Non-pigmented ciliary epithelial cell (primary cell): ENCODE measurements at places on chromosomes 4 and X.

- no peak for DNase-seq
Observed at GRCh38 chr4:55366621-55367020, 20.6 kb downstream of the SRD5A3 start.

DNA sequence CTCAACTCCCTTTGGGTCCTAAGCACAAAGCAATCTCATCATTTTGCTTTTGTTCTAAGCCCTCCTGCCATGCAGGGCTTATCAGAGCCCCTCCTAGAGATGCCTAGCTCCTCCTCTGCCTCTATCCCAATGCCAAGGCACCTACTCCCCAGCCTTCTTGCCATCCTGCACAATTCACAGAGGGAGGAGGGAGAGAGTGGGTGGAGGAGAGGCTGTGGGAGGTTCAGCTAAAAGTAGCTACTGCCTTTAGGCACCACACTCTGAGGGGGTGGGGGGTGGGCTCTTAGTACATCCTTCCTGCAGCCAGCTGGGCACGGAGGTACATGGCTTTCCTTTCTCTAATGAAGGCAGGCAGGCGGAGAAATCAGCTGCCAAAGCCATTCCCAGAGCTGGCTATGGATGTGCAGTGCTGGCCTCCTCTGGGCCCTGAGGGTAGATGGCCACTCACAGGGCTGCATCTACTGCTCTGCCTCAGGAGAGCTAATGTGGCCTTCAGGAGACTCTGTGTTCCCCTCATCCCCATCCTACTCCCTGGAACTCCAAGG, 40.1 kb downstream of the ARHGEF9 start:
- no peak for DNase-seq

- no peak for DNase-seq
Observed at GRCh38 chr4:3021127-3021526, 53.2 kb downstream of the HTT-AS start.

GRCh38 chr4:8029689-8030088, 90.0 kb upstream of the AFAP1 start:
- DNase-seq, result no peak

DNA sequence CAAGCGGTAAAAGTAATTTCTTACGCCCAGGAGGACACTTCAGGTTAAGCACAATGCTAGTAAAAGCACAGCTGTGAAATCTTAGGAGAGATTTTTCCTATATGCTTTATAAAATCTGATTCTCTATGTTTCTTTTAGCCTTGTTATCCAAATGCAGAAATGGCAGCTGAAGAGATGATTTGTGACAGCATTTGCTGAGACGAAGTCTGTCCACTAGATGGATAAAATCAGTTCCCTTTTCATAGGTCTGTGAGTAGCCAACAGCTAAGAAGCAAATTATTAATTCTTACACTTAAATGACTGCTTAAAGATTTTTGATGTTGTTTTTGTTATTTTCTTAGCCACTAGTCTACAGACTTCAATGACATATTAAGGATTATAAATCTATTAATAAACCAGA, 5.3 kb downstream of the GPM6A start:
- no peak for DNase-seq

DNA sequence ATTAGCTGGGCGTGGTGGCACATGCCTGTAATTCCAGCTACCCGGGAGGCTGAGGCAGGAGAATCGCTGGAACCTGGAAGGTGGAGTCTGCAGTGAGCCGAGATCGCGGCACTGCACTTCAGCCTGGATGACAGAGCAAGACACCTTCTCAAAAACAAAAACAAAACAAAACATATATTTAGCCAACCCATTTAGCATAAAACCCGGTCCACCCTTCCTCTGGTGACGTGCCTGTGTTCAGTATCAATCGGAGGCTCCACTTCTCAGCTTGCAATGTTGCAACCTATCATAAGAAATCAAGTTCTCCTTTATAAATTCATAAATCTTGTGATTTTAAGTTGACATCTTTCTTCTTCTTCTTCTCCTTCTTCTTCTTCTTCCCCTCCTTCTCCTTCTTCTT, 73.9 kb downstream of the SLC34A2 start:
- no peak for DNase-seq

- DNase-seq, result no peak
Observed at GRCh38 chr4:123325241-123325681, 71.3 kb upstream of the SPRY1 start.

- DNase-seq, result no peak
Observed at GRCh38 chrX:40083120-40083978, 14.4 kb downstream of the BCOR start.

DNA sequence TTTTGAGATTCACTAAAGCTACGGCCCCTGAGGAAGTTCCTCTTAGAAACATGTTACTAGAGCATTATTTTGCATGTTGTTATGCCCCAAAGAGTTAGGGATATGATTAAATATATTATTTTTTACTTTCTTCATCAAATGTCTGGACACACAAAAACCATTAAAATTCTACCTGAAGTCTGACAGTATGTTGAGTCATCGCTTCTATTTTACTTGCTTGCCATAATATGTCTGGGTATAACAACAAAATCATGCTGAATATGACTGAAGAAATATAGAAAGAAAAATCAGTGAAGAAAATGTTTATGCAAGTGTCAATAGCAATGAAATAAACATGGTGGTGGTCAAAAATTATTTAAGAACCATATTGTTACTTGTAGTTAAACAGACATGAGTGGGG, 1818.5 kb upstream of the ADGRL3 start:
- no peak for DNase-seq
